ENCODE measurements at places on chromosomes 4 and X.

- DNase-seq, result no peak
These were observed 330.3 kb downstream of the CBLL2 start for GRCh38 chrX:22603060-22603459.

DNA sequence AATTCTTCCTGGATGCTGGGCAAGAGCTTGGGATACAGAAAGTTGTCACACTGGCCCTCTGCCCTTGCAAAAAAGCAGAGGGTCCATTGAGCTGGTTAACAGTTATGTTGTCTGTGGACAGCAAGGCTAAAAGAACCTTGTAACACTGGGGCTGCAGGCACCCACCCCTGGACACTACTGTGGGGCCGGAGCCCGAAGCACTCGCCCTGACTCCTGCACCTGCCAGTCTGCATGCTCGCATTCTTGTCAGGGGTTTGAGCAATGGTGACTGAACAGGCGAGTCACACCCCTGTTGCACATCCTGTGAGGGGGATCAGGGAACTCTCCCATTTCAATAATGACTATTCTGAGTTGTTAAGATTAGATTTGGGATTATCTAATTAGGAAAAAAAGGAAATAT, 23.6 kb downstream of the ADH4 start:
- DNase-seq, result no peak

- no peak for DNase-seq
These were observed 123.2 kb upstream of the FAM9C start for GRCh38 chrX:13167481-13168231.

DNA sequence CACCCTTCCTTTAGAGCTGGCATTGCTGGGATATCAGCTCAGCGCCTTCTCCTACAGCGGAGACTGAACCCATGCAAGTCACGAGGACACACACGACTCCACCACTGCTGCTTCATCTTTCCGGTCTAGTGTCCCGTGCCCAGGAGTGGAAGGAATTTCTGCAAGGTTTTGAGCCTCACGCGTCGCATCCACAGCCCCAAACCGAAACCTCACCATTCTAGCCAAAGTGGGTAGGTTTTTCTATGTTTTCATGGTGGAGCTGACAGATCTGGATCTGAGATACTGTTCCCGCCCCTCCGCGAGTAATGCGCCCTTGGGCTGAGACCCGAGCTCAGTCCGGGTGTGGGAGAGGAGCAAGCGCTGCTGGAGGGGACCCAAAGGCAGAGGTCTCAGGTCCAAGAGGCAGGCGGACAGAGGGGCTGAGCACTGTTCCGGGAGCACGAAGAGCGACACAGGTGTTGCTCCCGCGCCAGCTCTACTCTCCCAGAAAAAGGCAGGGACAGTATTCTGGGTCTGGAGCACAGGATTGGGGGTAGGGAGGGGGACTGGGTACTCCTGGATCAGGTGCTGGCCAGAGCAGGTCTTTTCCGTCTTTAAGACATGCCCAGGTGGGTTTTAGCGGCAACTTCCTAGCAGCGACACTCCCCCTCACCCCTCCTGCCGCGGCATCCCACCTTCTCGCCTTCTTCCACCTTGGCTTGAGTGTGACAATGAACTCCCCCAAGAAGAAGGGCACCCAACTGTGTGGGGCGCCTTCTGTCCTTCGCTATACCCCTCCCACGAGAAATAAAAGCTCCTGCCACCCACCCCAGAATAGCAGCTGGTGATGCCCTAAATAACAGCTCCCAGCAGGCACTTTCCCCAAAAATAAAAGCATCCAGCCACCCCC, 1.8 kb downstream of the EPHA5 start:
- DNase-seq, result peak; percentile 77
